ENCODE measurements at places on chromosomes 7 and 10.

DNA sequence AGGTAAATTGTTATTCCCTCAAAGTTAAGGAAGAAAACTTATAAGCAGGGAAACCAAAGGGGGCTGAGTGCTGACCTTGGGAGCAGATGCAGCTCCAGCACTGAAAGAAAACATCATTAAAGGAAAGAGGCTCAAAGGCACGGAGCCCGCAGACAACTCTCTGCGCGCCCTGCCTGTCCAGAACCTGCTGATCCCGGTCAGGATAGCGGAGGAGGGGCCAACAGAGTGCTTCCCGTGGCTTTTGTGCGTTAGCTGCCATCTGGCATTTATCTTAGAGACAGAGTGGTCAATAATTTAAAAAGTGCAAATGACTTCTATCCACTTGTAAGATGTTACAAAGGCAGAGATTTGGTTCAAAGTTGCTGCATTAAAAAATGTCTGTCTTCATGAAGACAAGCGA lies 162.1 kb downstream of the FANK1 start:
- DNase-seq = no peak

GRCh38 chr10:83982812-83983211 lies 156.5 kb upstream of the GHITM start:
- DNase-seq = no peak

GRCh38 chr7:10888861-10889260 lies 84.8 kb upstream of the PHF14 start:
- DNase-seq = no peak

DNA sequence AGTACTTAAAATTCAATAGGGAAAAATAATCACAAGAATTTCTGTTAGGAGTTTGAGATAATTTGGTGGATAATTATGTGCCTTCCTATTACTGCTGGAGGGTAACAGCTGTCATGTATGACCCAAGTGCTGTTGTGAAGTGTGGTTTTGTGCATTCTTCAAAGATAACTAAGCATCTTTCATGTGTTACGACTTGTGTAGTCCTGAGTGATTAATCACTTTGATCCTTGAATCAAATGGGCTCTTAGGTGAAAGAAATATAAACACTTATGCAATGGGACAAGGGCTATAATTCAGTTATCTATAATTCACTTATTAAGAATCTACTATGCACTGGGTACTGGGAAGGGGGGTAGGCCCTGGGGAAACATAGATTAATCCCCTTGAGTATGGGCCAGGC lies 89.0 kb downstream of the CH25H start:
- no peak for DNase-seq

- peak; percentile 9 for DNase-seq
These were observed 120.2 kb upstream of the RAB18 start for GRCh38 chr10:27383595-27384542.

GRCh38 chr10:25180801-25181200 lies 6.0 kb downstream of the GPR158 start:
- DNase-seq = no peak

- no peak for DNase-seq
These were observed 218.2 kb upstream of the KLF14 start for GRCh38 chr7:130951976-130952876.

DNA sequence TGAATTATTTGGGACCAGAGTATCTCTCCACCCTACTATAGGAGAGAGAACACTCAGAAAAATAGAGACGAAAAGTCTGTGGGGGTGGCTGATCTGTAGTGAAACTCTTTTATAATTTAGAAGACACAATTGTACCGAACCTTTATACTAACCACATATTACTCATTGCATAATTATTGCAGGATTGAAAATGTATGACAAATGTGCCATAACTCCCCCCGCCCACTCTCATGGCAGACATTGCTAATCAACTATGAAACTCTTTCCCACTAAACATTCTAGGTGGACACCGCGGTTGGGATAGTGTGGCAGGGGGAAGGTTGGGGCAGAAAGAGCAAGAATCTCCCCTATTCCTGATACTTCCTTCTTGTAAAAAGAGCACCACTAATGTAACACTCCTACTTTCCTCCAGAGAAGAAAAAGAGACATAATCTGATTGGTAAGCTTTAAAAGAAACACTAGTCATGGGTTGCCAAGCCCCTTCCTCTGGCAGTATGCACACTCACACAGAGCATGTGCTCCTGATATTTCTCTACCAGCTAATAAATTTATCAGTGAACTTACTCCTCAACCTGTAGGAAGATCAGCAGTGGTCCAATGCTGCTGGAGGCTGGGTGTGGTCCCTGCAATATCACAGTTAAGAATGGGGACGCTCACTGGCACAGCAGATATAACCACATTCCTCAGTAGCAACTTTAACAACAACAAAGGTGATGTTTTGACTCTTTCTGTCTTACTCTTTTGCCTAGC lies 18.7 kb upstream of the ARID5B start:
- no peak for DNase-seq

DNA sequence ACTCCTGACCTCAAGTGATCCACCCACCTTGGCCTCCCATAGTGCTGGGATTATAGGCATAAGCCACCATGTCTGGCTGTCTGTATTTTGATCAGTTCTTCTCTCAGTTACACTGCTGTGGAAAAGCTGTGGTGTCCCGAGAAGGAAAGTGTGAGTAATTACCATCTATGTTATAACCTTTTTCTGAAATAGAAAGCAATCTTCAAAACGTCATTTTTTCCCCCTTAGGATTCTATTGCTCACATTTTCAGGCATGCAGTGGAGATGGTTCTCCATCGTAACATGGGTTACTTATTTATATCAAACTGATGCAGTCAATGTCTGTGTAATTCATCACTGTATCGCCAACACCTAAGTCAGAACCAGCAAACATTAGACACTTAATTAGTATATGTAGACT lies 103.5 kb upstream of the FAM3C start:
- DNase-seq = no peak

- DNase-seq = peak; percentile 14
These were observed 323.3 kb upstream of the KAT6B start for GRCh38 chr10:74502963-74503608.
